ENCODE measurements at places on chromosomes 4 and X.

DNA sequence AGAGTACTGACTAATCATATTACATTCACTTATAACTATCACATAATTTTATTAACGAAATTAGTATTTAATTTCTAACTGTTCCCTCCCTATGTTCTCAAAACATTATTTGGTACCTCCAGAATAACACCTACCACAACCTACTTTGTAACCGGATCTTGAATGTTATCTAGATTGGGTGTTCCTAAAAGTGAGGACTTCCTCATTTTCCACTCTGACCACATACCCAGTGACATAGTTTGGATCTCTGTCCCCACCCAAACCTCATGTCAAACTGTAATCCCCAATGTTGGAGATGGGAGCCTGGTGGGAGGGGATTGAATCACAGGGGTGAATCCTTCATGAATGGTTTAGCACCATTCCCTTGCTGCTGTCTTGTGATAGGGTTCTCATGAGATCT, 21.8 kb downstream of the NR3C2 start:
- DNase-seq = no peak

GRCh38 chr4:145785391-145786008, 105.6 kb downstream of the C4orf51 start:
- DNase-seq = no peak

DNA sequence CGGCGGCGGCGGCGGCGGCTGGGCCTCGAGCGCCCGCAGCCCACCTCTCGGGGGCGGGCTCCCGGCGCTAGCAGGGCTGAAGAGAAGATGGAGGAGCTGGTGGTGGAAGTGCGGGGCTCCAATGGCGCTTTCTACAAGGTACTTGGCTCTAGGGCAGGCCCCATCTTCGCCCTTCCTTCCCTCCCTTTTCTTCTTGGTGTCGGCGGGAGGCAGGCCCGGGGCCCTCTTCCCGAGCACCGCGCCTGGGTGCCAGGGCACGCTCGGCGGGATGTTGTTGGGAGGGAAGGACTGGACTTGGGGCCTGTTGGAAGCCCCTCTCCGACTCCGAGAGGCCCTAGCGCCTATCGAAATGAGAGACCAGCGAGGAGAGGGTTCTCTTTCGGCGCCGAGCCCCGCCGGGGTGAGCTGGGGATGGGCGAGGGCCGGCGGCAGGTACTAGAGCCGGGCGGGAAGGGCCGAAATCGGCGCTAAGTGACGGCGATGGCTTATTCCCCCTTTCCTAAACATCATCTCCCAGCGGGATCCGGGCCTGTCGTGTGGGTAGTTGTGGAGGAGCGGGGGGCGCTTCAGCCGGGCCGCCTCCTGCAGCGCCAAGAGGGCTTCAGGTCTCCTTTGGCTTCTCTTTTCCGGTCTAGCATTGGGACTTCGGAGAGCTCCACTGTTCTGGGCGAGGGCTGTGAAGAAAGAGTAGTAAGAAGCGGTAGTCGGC, 528 bp downstream of the FMR1 start:
- DNase-seq = peak; percentile 67

DNA sequence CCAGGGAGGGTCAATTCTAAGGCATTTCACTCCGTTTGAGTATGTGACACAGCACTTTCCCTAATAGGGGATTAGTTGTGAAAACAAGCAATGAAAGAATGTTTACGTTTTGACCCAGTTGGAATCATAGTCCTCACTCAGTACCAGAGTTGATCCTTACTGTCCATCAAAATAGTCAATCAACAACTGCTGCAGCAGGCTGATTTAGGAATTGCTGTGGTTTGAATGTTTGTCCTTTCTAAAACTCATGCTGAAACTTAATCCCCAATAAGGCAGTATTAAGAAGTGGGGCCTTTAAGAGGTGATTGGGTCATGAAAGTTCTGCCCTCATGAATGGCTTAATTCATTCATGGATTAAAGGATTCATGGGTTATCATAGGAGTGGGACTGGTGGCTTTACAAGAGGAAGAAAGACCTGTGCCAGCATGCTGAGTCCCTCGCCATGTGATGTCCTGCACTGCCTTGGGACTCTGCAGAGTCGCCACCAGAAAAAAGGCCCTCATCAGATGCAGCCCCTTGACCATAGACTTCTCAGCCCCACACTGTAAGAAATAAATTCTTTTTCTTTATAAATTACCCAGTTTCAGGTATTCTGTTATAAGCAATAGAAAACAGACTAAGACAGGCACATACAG, 3.1 kb upstream of the FBXL5 start:
- no peak for DNase-seq

DNA sequence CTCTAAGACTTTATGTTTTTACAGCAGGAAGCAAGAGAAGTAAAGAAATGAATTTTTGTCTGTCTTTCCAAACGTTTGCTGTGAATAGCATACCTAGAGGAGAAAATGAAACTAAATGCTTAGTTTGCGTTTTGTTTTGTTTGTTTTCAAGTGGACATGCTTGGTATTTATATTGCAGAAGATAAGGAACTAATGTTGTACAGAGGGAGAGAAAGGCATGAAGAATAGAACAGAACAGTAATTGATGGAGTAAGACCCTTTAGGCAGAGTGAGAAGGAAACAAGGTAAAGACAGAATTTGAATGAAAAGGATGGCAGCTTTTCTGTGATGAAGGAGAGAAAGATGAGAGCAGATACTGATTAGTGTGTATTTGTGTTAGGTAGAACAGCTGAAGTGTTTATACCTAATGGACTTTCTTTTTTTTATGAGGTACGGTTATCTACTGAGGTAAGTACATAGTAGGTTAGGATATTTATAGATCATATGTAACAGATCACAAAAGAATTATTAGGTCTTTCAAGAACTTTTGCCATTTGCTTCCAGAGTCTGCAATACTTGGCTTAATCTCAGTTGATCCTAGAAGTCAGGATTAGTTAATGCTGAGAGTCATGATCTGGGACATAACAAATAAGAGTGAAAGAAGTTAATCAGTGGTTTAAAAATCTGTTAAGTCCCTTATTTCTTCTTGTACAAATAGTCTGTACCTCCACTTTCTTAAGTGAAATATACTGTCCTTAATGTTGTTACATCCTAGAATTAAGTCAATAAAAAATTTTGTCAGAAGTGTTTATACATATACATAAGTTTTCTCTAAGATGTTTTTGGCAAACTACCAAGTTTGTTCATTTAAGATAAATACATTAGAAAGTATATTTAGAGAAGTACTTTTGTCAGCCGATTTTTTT, 36.8 kb downstream of the FABP2 start:
- DNase-seq = no peak

DNA sequence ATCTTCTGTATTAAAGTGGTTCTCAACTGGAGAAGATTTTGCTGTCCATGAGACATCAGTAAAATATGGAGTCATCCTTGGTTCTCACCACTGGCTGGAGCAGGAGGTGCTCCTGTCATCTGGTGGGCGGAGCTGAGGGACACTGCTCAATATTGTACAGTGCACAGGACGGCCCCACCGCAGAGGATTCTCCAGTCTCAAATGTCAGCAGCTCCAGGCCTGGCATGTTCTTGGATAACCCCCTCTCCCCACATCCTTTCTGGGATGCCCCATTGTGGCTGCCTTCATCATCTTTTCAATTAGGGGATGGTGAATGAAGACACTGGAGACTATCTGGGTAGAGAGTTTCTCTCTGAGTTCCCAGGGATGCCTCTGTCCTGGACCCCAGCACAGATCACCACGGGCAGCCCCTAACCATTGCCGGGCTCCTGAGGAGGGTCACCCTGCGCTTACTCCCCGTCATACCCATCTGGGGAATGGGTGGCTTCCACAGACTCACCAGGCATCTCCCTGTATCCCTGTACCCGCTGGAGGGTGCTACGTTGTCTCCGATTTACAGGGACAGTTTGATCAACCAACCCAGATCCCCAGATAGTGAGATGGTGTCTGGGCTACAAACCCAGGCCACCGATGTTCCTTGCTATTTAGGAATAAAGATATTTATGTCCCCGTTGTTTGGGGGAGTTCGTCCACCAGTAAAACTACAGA, 21.9 kb upstream of the P2RY8 start:
- no peak for DNase-seq

GRCh38 chrX:43003939-43004338, 226.0 kb upstream of the PPP1R2C start:
- no peak for DNase-seq

DNA sequence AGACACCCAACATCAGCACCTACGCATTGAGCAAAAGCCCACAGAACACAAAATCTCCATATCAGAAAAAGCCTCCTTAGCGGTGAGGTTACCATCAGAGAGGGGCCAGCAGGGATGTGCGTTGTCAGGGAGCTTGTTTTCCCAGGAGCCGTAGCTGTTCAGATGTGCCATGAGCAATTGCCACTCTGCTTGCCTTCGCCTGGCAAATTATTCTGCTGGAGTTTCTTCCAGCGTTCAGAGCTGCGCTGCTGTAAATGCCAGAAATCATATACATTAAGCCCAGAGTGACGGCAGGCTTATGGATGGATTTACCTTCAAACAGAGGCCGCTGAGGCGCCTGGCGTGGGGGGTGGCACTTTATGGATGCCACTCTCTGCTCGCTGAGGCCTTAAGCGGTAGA, 632.3 kb downstream of the BCOR start:
- no peak for DNase-seq

DNA sequence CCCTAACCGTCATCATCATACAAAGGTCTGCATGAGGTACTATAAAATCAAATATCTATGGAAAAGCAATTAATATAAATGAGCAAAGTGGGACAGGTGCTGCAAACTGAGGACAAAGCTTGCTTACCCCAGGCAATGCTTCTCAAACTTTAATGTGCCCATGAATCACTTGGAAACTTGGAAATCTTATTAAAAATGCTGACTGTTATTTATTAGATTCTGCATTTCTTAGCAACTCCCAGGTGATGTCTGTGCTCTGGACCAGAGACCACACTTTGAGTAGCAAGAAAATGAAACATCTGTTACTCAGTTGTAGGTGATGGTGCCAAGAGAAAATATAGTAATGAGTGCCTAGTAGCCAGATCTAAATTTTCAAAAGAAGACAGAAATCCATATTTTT, 890.4 kb upstream of the FTHL17 start:
- no peak for DNase-seq

DNA sequence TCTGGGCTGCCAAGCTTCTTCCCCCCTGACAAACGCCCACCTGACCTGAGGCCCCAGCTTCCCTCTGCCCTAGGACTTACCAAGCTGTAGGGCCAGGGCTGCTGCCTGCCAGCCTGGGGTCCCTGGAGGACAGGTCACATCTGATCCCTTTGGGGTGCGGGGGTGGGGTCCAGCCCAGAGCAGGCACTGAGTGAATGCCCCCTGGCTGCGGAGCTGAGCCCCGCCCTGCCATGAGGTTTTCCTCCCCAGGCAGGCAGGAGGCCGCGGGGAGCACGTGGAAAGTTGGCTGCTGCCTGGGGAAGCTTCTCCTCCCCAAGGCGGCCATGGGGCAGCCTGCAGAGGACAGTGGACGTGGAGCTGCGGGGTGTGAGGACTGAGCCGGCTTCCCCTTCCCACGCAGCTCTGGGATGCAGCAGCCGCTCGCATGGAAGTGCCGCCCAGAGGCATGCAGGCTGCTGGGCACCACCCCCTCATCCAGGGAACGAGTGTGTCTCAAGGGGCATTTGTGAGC, 37.0 kb downstream of the HTRA3 start:
- DNase-seq = peak; percentile 67

DNA sequence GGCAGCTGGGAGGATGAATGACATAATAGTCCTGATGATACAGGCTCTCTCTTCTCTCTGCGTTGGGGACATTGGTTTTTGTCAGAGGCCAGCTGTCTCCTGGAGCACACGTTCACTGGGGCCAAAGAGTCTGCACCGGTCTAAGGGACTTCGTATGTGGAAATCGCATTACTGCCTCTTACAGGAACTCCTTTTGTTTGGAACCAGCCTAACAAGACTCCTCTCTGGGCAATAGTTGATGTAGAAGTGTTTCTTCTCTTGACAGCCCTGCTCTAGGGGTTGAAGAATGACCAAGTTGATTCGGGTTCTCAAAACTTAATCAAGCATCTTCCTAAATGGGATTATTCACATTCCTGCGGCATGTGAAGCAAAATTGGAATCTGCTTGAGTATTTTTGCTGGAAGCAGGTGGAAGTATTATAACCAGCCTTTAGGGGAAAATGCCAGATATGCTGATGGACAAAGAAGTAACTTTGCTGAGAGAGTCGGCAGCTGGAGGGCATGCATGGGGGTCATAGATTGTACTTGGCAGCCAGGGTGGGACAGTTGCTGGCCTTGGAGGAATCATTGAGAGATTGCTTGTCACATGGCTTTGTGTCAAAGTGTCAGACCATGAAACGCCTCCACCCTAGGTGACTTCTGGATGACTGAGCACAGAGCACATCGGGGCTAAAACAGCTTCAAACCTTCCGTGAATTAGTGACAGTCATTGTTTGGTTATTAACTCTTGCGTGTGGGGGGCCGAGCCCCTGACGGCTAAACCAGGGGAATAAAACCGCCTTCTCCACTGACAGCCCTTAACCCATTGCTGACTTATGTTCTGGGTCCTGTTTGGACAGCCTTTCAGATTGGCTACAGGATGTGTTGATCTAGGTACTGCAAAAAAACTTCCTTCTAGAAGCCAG, 34.4 kb upstream of the SLC34A2 start:
- DNase-seq = no peak

DNA sequence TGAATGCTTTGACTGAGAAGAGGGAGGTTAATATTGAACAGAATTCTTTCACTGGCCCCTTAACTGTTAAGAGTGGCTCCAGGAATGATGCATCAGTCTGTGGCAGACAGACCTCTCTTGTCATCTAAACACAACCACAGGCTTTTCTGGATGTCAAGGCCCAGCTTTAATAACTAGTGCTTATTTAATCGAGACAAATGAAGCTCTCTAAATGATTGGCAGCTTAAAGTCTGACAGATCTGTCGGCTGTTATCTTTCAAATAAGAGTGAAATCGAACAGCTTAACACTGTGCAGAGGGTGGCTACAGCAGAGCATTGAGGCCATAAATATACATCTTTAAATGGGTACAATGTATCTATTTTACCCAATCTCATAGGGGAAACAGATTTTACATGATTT, 500.8 kb upstream of the PABPC4L start:
- no peak for DNase-seq

DNA sequence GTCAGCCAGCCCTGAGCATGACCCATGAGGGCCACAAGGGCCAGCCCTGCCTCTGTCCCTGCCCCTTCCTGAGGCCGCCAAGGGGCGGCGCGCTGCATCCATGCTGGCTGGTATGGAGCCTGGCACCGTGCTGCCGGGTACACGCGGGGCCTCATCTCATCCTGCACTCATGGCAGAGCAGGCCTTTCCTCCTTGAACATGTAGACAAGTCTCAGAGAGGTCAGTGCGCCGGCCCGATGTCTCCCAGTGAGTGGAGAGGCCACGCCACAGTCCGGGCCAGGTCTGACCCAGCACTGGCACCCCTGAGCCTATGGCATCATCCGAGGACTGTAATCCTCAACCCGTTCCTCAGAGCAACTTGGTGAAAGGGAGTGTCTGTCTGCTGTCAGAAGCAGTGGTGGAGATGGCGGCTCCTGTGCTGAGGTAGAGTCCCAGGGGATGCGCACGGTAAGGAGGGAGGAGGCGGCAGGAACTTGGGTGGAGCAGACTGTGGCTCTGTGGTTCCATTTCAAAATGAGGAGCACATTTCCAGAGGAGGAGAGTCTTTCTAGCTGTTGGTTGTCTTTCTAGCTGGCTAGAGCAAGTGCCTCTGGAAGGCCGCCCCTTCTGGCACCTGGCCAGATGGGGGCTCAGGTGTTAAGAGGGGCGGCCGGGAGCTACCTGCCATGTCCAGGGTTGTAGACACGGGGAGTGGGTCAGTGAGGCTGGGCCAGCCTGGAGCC, 32.8 kb downstream of the TRMT44 start:
- no peak for DNase-seq

All from left forelimb (tissue), 1 donor.